ENCODE measurements at places on chromosomes 5 and 9. TPM values are rescaled to one million over a fixed set of nuclear protein-coding genes. Genes with fewer than 3 reads are reported as not detected.

GRCh38 chr5:642481-642880 lies 30.3 kb downstream of the CEP72 start:
- H3K27ac ChIP-seq: no peak overlapping the region
- peaks cover 47% of the 10 kb centered on the region for H3K36me3 ChIP-seq
- DNase-seq: no peak

DNA sequence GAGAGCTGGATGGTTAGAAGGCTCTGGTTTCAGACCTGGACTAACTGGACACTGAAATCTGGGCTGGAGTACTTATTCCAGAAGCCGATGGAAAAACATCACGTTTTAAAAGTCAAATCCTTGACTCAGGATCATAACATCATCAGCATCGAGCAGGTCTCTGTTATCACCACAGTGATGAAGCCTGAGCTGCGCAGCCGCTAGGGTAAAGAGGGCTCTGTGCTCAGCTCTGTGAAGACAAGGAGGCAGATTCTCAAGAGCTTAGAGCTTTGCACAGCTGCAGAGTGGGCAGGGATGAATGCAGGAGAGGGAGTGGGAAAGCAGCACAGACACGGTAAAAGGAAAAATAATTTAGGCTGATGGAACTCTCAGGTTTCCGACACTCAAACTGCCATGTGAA lies 208.8 kb upstream of the TAS2R1 start:
- H3K27ac ChIP-seq: no peak overlapping the region
- DNase-seq: no peak
- peaks cover 3% of the 10 kb centered on the region for H3K4me1 ChIP-seq
- H3K4me3 ChIP-seq: no peak overlapping the region
- no peaks in the 10 kb centered on the region for H3K27me3 ChIP-seq

DNA sequence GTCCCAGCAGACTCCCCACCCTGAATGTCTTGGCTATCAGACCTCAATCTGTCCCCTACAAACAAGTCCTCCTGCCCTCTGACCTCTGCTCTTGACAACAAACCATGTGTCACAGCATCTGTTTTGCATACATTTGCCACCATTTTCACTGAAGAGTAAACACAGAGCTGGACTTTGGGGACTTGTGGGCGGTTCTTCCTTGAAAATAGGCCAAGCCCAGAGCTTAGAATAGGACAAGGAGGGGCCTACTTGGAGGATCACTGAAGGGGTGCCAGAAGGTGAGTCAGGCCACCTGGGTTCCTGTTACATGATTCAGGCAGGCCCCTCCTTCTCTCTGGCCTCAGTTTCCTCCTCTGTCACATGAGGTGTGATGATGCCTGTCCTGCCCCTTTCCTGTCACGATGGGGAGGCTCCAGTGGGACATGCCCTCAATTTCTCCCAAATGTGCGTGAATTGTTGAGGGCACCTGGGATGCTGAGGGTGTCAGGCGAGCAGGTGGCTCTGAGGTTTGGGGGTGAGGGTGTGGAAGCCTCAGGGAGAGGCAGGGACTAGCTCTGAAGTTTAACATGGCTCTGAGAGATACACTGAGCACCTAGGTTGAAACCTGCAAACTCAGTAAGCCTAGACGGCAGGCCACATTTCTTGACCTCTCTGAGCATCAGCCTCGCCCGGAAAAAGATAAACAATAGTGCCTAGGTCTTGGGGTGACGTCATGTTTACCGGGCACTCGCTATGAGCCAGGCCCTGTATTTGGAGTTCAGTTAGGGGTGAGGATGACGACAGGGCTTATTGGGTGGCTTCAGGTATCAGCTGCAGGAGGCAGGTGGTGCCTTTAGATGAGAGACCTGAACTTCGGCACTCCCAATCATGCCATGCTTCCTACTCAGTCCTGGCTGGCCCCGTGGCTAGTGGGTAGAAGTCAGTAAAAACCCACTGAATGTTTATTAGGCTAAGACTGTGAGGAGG lies 107.6 kb upstream of the PITX1 start:
- DNase-seq: no peak
- H3K36me3 ChIP-seq: no peaks in the 10 kb centered on the region
- H3K27ac ChIP-seq: no peak overlapping the region
- no peaks in the 10 kb centered on the region for H3K27me3 ChIP-seq

Gene CACNA1B
- total RNA-seq: 5.7 TPM

GRCh38 chr5:149438711-149439132 lies 59.6 kb upstream of the IL17B start:
- DNase-seq: no peak
- H3K4me1 ChIP-seq: peaks cover 10% of the 10 kb centered on the region
- no peaks in the 10 kb centered on the region for H3K27me3 ChIP-seq
- no peaks in the 10 kb centered on the region for H3K36me3 ChIP-seq
- H3K4me3 ChIP-seq: no peak overlapping the region
- H3K27ac ChIP-seq: no peak overlapping the region
